Activated CD8-positive, alpha-beta memory T cell treated with anti-CD3 and anti-CD28 coated beads, Interleukin-2, amount 10 ng/mL, durations not matched to agents 7 days and 5 days (primary cell): ENCODE measurements at places on chromosomes 4 and X. TPM values are rescaled to one million over a fixed set of nuclear protein-coding genes. Genes with fewer than 3 reads are reported as not detected.
A peak's percentile ranks its signal among the peaks of the same experiment; 100 is the strongest.

- no peak for DNase-seq
- peaks cover 11% of the 10 kb centered on the region for H3K36me3 ChIP-seq
- peaks cover 23% of the 10 kb centered on the region for H3K4me1 ChIP-seq
- H3K4me3 ChIP-seq, result peak overlapping the region; percentile 93
- H3K27ac ChIP-seq, result peak overlapping the region; percentile 52
These were observed 1.8 kb downstream of the SPIN4 start for GRCh38 chrX:63349307-63349706.

- H3K4me3 ChIP-seq, result no peak overlapping the region
- no peaks in the 10 kb centered on the region for H3K36me3 ChIP-seq
- H3K27ac ChIP-seq, result no peak overlapping the region
- no peak for DNase-seq
- peaks cover 14% of the 10 kb centered on the region for H3K27me3 ChIP-seq
These were observed 3.9 kb upstream of the TRIM60 start for GRCh38 chr4:165027762-165028402.

DNA sequence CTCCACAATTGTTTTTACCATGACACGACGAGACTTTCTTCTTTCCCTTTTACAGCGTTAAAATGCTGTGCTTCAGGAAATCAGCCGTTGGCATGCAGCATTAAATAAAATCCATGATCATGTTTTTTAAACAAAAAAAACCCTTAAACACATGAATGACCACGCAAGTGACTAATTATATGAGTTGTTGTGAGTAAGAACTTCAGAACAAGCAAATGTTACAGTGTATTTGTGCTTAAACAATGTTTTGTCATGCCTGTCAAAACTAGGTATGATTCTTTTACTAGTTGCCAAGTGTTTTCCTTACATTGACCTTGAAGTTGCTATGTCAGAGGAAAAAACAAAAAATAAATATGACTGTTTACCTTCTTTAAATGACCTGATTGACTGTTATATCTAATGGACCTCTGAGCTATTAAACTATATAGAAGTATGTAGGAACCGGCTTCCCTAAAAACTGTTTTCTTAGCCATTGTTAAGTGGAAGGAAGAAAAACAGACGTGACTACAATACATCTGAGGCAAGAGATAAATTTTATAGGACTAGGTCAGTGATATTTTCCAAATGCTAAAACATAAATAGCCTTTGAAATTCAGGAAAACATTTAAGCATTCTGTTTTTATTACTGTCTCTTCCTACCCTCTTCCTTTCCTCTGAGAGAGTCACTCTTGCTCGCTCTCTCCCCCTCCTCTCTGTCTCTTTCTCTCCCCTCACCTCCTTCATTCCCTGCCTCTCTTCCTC is 197.1 kb downstream of the PALLD start:
- no peaks in the 10 kb centered on the region for H3K36me3 ChIP-seq
- no peaks in the 10 kb centered on the region for H3K4me1 ChIP-seq
- H3K4me3 ChIP-seq, result no peak overlapping the region
- no peak for DNase-seq
- no peak overlapping the region for H3K27ac ChIP-seq

DNA sequence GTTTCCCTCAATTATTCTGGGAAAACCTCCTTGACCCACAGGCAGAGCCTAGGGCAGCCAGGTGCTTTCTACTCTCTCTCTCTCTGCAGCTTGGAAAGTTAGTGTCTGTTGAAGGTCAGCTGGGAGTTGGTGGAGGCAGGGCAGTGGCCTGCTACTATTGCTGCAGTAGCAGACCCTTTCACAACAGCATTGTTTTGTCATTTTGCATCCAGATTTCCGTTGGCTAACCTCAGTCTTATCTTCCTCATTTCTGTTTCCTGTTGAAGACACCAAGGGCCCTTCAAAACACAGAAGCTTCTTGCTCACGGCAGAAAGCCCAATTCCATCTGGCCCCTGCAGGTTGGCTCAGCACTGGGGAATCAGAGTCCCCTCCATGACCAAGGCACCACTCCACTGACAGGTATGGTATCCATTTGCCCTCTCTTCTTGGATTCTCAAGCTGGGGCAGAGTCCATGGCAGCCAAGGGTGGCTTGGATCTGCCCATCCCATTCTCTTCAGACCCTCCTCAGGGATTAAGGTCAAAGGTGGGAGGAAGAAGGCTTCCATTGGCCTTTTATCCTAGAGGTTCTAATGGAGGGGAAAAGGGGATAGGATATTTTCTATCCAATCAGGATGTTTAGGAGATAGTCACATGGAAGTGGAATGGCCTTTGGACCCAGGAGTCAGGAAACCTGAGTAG is 24.6 kb downstream of the VSIG4 start:
- H3K27ac ChIP-seq, result peak overlapping the region; percentile 89
- peaks cover 23% of the 10 kb centered on the region for H3K36me3 ChIP-seq
- H3K4me1 ChIP-seq, result peaks cover 89% of the 10 kb centered on the region
- DNase-seq, result peak; percentile 67

- H3K4me1 ChIP-seq, result no peaks in the 10 kb centered on the region
- DNase-seq, result no peak
- H3K27ac ChIP-seq, result no peak overlapping the region
- no peaks in the 10 kb centered on the region for H3K36me3 ChIP-seq
- H3K27me3 ChIP-seq, result no peaks in the 10 kb centered on the region
- H3K4me3 ChIP-seq, result no peak overlapping the region
These were observed 43.1 kb downstream of the CXXC4 start for GRCh38 chr4:104451573-104451972.

- H3K4me1 ChIP-seq, result no peaks in the 10 kb centered on the region
- no peaks in the 10 kb centered on the region for H3K36me3 ChIP-seq
- no peak overlapping the region for H3K4me3 ChIP-seq
- DNase-seq, result no peak
- no peak overlapping the region for H3K27ac ChIP-seq
These were observed 257.1 kb downstream of the BANK1 start for GRCh38 chr4:102047616-102048015.

GRCh38 chr4:72991873-72992272 is 77.6 kb downstream of the COX18 start:
- no peak for DNase-seq
- peaks cover 10% of the 10 kb centered on the region for H3K27me3 ChIP-seq
- H3K4me3 ChIP-seq, result no peak overlapping the region
- no peak overlapping the region for H3K27ac ChIP-seq
- H3K4me1 ChIP-seq, result no peaks in the 10 kb centered on the region

GRCh38 chr4:122716825-122717448 is 15.6 kb upstream of the BBS12 start:
- no peak overlapping the region for H3K27ac ChIP-seq
- peaks cover 21% of the 10 kb centered on the region for H3K4me1 ChIP-seq
- peak; percentile 82 for DNase-seq
- no peaks in the 10 kb centered on the region for H3K36me3 ChIP-seq
- H3K27me3 ChIP-seq, result peaks cover 6% of the 10 kb centered on the region

DNA sequence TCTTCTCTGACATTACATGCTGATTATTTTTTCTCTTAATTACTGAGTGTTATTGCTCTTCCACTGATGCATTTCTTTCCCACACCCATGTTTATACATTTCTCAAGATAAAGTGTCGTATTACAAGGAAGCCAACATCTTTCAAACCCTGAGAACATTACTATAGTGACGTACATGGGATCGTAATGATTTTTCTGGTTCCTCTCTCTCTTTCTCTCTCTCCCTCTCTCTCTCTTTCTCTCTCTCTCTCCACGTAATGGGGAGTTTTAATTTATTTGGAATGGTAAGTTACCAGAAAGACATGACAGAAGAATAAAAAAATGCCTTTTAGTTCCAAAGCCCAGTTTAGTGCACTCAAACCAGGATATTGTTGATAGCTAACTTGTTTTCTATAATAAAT is 40.4 kb upstream of the MAPK10 start:
- no peak overlapping the region for H3K27ac ChIP-seq
- H3K4me1 ChIP-seq, result no peaks in the 10 kb centered on the region

DNA sequence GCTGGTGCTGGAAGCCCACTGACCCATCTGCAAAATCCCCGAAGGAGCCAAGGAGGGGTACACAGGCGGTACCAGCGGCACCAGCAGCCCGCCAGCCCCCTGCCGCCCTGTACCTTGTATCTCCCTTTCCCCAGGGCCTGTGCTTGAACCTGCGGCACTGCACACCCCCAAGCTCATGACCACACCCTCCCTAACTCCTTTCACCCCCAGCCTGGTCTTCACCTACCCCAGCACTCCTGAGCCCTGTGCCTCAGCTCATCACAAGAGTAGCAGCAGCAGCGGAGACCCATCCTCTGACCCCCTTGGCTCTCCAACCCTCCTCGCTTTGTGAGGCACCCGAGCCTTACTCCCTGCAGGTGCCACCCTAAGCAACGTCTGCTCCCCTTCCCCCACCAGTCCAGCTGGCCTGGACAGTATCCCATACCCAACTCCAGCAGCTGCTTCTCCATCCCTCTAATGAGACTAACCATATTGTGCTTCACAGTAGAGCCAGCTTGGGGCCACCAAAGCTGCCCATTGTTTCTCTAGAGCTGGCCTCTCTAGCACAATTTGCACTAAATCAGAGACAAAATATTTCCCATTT is 94.9 kb downstream of the LARP1B start:
- peaks cover 9% of the 10 kb centered on the region for H3K36me3 ChIP-seq
- H3K4me1 ChIP-seq, result no peaks in the 10 kb centered on the region
- H3K27ac ChIP-seq, result no peak overlapping the region
- H3K27me3 ChIP-seq, result no peaks in the 10 kb centered on the region

- no peak overlapping the region for H3K27ac ChIP-seq
- peaks cover 49% of the 10 kb centered on the region for H3K4me1 ChIP-seq
- DNase-seq, result no peak
- no peaks in the 10 kb centered on the region for H3K27me3 ChIP-seq
- H3K36me3 ChIP-seq, result peaks cover 4% of the 10 kb centered on the region
These were observed 7.0 kb upstream of the TXK start for GRCh38 chr4:48141048-48141447.

DNA sequence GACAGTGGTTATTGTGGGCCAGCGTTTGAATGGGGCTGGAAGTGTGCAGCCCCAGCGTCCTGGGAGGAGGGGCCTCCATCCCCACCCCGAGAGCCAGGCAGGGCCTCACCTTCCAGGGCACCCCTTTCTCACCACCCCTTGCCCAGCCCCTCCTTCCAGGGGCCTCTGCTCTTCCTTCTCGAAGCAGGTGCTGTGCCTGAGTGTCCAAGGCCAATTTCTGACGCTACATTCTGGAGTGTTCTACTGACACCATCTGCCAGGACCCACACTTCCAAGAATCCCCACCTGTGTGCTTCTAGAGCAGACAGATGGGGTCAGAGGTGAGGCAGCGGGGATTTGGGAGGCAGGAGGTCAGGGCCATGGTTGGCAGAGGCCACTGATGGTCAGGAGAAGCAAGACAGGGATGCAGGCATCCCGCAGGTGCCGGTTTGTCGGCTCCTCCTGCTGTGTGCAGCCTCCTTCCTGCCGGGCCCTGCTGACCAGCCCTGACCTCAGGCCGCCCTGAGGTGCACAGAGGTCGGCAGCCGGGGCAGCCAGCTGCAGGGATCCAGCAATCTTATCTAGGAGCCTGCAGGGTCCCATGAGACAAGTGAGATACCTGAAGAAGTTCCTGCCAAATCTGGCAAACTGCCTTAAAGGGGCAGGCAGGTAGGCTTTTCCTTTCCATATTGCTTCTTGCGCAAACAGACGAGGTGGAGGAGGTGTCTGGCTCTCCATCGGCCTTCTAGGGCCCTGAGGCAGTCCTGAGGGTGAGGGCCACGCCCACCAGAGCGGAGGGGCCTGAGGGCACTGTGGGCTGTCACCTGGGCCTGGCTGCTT is 18.8 kb downstream of the MSANTD1 start:
- H3K36me3 ChIP-seq, result no peaks in the 10 kb centered on the region
- H3K4me1 ChIP-seq, result no peaks in the 10 kb centered on the region

DNA sequence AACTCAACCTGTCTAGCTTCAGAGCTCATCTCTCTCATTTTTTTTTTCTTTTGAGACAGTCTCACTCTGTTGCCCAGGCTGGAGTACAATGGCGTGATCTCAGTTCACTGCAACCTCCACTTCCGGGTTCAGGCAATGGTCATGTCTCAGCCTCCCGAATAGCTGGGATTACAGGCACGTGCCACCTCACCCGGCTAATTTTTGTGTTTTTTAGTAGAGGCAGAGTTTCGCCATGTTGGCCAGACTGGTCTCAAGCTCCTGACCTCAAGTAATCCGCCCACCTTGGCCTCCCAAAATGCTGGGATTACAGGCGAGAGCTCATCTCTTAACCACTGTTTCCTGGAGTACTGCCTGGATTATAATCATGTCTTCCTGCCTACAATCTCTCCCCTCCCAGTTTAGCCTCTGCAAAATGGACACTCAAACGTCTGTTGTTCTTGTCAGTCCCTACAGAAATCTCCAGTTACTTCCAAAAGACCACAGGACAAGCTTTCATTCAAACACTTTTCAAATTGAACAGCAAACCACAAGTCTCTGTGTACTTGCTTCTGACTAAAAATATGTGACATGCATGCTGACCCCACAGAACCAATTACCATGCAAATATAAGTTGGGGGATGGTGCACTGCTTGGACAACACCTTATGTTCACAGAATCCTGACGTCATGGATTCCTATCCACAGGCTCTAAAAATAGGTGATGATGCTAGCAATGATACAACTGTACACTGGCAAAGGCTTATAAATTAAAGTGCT is 137.2 kb downstream of the SH3KBP1 start:
- peaks cover 92% of the 10 kb centered on the region for H3K4me1 ChIP-seq
- peaks cover 31% of the 10 kb centered on the region for H3K36me3 ChIP-seq
- peak overlapping the region; percentile 96 for H3K27ac ChIP-seq

GRCh38 chr4:153655928-153656327 is 28.2 kb upstream of the TLR2 start:
- no peaks in the 10 kb centered on the region for H3K36me3 ChIP-seq
- no peak for DNase-seq
- H3K27me3 ChIP-seq, result peaks cover 17% of the 10 kb centered on the region
- H3K4me3 ChIP-seq, result no peak overlapping the region
- H3K27ac ChIP-seq, result no peak overlapping the region
- H3K4me1 ChIP-seq, result peaks cover 17% of the 10 kb centered on the region

MAP9 gene
- 4.5 TPM for total RNA-seq

XAGE1B gene
- not detected for total RNA-seq

AFAP1 gene
- 5.9 TPM for total RNA-seq
